ENCODE measurements at places on chromosomes 11 and 22.
A peak's percentile ranks its signal among the peaks of the same experiment; 100 is the strongest.

- no peak for DNase-seq
Observed at GRCh38 chr11:119788096-119788883, 59.3 kb upstream of the NECTIN1 start.

DNA sequence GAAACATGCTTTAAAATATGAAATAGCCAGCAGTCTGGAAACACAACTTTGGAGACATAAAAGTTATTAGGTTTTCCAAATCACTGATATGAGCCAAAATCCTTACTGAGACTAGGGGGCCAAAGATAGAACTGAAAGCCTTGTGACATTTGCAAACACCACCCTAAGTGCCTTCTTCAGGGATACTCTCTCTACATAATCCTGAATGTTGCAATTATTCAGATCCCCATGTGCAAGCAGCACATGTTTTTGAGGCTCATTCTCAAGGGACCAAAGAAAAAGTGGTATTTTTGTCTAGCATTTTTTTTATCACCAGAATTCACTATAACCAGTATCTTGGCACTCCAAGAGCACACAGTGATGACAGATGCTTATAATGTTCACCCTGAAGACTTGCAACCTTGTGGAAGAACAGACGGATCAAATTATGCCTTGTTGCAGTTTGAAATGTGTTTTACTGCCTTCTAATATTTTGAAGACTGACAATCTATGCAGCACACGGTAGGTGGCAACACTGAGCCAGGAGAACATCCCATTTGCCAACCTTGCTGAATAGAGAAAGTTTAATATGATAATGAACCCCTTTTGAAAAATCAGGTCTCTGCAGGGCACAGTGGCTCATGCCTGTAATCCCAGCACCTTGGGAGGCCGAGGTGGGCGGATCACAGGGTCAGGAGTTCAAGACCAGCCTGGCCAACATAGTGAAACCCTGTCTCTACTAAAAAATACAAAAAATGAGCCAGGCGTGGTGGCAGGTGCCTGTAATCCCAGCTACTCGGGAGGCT is 78.5 kb downstream of the PLEKHA7 start:
- no peak for DNase-seq

DNA sequence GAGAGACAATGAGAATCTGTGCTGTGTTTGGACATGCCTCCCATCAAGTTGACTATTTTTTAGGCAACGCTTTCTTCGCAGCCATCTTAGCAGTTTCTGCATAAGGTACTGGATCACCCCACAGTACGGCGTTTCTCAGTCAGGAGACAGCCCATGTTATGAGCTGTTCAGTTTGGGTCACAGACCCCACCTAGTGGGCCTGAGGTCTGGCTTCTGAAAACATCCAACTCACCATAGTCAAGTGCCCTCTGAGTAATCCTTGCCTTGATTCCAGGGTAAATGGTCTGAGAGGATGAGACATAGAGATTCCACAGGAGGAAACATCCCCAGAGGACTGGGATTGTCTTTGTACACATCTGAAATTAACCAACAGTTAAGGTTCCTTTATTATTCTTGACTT is 7.2 kb downstream of the BPIFC start:
- DNase-seq = no peak

DNA sequence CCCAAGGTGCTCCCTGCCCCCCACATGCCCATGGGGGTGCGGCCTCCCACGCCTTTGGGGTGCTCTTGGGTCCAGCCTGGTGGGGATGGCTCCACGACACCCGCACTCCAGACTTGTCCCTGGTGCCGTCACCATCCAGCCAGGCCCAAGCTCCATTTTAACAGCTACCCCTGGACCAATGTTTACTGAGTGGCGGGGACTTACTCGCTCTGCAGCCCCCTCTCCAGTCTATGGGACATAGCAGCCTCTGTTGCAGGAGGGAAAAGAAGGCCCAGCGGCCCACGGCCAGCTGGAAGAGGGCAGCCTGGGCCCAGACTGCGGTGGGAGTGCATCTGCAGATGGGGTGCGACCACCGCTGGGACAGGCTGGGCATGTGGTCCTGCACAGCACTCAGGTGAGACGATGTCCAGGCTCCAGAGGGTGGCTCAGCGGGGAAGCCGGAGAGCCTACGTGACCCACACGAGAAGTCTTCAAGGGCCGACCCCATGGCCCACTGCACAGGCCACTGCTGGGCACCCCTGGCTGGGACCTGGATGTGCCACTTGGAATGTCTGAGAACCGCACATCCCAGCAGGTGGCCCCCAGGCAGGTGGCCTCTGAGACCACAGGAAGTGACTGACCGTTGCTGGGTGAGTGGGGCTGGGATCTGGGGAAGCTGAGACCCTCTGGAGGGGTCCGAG is 18.1 kb downstream of the IL17REL start:
- no peak for DNase-seq

- no peak for DNase-seq
Observed at GRCh38 chr22:50199829-50200460, 866 bp upstream of the SELENOO start.

GRCh38 chr11:61776561-61777075 is 15.8 kb downstream of the TMEM258 start:
- DNase-seq = no peak

DNA sequence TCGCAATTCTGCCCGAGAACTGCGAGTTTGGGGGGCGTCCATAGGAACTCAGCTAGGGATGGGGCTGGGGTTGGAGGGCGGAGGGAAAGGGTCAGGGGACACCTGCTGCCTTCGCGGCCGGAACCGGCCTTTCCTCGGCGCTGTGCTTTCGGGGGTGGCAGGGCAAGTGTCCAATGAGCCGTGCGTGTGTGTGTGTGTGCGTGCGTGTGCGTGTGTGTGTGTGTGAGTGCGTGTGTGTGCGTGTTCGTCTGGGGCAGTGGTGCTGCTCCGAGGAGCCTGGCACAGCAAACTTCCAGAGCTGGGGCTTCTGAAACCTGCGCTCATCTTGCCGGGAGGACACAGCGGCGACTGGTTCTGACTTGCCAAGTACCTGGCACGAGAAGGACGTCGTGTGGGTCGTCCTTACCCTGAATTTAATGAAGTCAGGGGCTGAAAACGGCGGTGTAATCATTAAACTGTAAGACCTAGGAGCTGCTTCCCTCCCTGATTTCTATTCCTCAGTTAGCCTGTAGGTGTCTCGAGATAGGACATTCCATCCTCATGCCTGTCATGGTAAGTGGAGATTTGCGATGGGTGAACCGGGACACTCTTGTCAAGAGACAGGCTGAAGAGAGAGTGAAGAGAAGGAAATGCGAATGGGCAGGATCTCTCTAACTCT is 27.0 kb upstream of the AMOTL1 start:
- no peak for DNase-seq

- DNase-seq = no peak
Observed at GRCh38 chr22:41828516-41828915, 4.4 kb upstream of the SREBF2 start.

- no peak for DNase-seq
Observed at GRCh38 chr11:56700242-56700913, 1.5 kb downstream of the OR9G1 start.

- no peak for DNase-seq
Observed at GRCh38 chr11:32527261-32528175, 56.1 kb upstream of the EIF3M start.

DNA sequence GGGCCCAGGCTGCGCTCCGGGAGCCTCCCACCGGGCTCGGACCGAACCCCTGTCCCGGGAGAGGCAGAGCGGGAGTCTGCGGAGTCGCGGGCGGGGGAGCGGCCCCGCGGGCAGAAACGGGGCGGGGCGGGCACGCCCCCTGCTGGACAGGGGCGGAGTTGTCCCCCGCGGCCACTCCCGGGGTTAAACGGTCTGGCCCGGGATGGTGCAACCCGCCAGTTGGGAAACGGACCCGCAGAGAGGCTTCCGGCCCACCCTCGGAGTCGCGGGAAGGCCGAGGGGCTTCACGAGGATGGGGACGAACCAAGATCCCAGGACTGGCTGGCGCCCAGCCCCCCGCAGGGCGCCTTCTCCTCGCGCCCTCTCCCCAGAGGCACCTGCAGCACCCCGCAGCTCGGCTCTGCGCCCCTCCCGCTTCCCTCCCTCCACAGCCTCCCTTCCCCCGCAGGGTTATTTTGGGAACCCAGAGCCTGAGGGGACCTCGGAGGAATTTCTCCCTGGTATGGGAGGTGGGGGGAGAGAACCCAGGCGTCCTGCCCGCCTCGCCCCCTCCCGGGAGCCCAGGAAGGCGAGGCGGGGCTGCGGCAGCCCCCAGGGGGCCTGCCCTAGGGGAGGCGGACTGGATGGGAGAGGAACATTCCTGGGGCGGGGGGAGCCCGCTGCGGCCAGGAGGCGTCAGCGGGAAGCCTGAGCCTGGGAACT is 902 bp downstream of the RASGRP2 start:
- DNase-seq = peak; percentile 70

- DNase-seq = no peak
Observed at GRCh38 chr22:19750507-19751490, 9.8 kb upstream of the TBX1 start.

DNA sequence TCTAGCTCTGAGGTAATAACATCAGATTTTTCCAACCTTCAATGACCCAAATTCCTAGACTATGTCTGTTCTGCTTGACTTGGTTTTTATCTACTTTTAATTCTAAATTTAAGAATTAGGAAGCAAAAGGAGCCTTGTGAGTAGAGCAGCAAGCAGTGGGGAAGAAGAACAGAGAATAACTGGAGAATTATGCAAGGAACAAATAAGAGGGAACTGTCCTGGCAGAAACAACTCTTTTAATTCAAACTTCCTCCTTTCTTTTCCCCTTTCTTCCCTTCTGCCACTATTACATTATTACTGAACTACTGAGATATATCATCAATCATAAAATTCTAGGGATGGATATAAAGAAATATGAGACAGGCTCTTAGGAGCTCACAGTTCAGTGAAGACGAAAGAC is 276.1 kb downstream of the SBF2 start:
- no peak for DNase-seq

DNA sequence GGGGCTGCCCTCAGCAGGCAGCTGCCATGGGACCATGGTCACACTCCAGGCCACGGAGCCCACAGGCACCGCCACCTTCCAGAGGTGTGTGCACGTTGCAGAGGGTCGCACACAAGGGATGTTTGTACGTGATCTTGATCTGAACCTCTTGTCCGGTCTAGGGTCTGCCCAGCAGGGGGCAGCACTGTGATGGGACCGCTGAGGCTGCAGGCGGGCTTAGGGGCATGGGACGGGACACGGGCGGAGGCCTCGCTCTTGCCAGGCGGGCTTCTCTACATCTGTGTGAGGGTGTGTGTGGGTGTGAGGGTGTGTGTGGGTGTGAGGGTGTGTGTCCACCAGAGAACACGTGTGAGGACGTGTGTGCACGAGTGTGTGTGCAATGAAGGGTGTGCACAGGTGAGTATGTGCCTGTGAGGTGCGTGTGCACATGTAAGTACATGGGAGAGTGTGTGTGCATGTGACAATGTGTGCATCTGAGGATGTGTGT is 52.4 kb downstream of the CACNA1I start:
- peak; percentile 43 for DNase-seq

DNA sequence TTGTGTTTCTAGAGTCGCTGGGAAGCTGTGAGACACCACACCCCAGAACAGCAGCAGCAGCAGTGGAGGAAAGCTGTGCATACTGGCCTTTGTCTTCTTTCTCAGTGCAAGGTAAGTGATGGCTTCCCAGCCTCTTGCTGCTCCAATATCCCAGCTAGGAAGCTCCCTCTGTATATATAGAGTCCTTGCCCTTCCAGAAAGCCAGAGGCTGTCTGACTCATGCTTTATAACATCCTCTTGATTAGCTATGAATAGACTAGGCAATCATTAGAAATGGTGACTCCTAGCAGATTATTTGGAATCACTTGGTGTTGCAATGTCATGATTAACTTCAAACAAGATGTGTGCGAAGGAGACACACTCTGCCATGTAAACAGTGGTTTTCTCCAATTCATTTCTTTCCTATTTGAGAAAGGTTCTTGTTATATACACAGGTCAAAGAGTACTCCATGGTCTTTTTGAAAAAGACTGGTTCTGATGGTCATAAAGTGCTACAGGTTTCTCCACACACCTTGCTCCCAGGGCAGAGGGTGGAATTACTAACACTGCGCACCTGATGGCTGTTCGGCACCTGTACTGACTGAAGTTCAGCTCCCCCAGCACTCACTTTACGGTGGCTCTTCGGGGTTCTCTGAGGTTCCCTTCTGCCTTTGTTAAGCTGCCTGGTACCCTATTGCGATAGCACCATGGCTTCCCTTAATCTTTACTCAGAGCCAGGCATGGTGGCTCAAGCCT is at the start of gene MMP1:
TSS of gene MMP1 (minus strand) at position 149 of the 735 bp plus-strand sequence. CDS start at position 81, 68 bp downstream.
- no peak for DNase-seq

DNA sequence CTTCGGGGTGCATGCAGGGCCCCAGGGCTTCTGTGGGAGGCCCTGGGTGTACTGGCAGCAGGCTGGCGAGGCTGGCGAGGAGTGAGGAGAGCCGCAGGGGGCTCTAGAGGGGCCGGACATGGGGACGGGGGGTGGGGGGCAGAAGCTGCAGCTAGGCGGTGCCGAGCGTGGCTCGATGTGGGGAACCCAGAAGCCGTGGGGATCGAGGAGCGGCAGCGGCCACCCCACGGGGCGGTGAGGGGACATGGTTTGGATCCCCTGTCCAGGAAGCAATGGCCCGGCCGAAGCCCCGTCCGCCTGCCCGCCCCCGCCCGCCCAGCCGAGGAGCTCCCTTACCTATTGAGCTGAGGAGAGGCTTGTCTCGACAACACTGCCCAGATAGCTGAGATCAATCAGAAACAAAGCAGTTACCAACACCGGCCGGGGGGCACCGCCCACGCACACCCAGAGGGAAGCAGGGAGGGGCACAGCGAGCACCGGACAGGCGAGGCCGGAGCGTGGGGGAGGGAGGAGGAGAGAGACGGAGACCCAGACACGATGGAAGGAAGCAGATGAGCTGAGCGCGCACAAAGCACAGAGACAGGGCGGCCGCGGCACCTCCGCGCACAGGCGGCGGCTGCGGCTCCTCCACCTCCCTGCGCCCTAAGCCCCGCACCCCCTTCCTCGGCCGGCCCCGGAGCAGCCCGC is 38.7 kb downstream of the IGSF9B start:
- no peak for DNase-seq

DNA sequence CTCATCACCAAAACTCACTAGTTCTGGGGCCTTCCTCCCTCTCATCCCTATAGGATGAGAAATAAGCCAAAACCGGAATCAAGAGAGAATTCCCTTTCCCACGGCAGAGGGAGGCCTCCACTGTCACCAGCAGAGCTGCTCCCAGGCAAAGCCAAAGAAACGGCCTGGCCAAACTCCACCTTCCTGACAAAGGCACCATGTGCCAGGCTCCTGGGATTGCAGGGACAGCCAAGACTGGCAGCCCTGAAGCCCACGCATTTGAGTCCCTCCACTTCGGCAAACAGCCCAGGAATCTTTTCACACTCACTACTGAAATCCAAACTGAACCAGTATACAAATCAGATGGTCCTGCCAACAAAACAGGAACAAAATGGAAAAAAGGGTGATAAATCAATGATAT is 6.1 kb downstream of the SMCO4 start:
- DNase-seq = no peak

DNA sequence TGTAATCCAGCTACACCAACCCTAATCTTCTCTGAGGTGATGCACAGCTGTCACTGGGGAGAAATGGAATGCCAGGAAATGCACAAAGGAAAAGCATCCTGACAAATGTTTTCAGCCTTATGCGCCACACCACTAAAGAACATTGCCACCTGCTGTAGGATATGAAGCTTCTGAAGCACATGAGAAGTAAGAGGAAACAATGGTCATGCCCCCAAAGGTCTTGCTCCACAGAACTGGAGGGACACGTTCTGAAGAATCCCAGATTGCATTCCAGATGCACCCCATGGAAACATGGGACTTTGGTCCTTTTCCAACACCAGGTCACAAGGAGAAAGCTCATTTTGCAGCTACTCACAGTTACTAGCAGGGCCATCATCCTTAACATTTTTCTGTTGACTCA is 48.7 kb upstream of the ZBED5 start:
- DNase-seq = no peak

GRCh38 chr11:58927393-58928106 is 11.7 kb upstream of the GLYATL1 start:
- DNase-seq = no peak

Data from stimulated activated CD8-positive, alpha-beta memory T cell treated with anti-CD3 and anti-CD28 coated beads, Interleukin-4, amount 100 ng/mL, for 1 hour (primary cell).